Endothelial cell (in vitro differentiated cells): ENCODE measurements at places on chromosomes 4 and X.

- DNase-seq, result no peak
Measured at GRCh38 chrX:130497531-130497930, 95.7 kb downstream of the RBMX2 start.

GRCh38 chr4:132513491-132513890, 635.6 kb upstream of the PCDH10 start:
- no peak for DNase-seq

GRCh38 chr4:149116806-149117205, 674.6 kb upstream of the NR3C2 start:
- DNase-seq, result no peak

GRCh38 chr4:101853028-101853427, 62.5 kb downstream of the BANK1 start:
- no peak for DNase-seq

DNA sequence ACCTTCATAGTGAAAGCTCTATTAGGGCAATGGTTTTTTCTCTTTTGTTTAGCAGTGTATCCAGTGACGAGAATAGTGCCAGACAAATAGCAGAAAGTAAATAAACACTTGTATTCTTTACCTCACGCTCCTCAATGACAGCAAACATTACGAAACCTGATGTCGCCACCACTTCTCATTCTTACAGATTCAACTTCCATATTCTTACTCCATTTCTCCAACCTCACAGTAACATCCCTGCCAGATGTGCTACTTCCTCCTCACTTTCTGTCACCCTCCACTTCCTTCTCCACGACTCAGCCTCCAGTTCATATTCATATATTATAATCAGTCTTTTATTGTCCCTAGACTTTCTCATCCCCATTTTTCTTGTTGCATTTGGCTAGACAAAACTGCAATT, 1956.2 kb upstream of the AGA start:
- DNase-seq, result no peak

DNA sequence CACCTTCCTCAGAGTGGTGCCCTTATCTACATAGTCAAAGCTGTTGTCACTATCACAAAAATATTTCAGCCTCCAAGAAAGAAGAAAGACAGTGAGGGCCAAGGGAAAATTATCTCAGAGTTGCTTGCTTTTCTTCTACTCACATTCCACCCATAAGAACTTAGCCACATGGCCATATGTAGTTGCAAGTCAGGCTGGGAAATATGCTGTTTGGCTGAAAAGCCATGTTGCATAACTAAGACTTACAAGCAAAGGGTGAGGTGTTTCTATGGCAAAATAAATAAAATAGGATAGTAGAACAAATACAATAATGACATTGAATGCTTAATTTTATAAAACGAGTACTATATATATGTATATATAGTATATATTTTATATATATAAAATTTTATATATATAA, 365.9 kb upstream of the PABPC4L start:
- DNase-seq, result no peak

GRCh38 chr4:43855283-43855682, 593.3 kb downstream of the KCTD8 start:
- no peak for DNase-seq

GRCh38 chrX:111445485-111445884, 33.5 kb upstream of the DCX start:
- DNase-seq, result peak; percentile 2

DNA sequence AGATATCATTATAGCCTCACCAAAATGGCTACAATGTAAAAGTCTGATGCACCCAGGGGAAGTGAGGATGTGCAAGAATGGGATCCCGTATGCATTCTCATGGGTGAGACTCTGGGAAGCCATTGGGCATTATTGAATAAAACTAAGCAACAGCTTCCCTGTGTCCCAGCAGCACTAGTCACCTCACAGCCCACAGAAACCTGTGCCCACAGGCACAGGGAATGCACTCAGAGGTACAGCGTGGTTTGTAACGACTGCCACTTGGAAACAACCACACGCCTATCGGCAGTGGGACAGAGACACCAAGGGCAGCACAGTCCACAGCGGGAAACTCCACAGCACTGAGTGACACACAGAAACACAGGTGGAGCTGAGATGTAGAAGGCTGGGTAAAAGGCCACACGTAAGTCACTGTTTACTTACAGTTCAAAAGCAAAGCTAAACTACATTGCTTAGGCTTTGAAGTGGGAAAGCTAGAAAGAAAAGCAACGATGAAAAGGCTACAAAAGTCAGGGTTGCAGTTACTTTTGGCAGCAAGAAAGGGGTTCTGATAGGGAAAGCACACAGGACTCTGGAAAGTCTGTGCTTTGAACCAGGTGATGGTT, 69.2 kb downstream of the HAUS3 start:
- no peak for DNase-seq

DNA sequence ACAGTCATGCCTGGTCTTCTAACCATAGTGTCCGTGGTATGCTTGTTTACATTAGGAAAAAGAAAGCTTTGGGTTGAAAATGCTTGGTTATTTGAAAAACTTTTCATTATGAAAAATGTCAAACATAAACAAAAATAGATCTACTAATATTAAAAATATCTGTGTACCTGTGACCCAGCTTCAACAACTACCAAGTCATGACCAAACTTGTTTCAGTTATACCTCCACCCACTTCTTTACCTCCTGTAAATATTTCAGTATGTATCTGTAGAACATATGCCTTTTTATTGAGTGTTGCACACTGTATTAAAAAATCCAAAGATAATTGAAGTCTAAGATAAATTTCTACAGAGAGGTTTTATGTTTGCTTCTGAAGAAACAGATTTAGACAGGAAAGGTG, 153.7 kb upstream of the GYPA start:
- DNase-seq, result no peak

GRCh38 chr4:105634402-105635080, 73.9 kb downstream of the INTS12 start:
- DNase-seq, result no peak

DNA sequence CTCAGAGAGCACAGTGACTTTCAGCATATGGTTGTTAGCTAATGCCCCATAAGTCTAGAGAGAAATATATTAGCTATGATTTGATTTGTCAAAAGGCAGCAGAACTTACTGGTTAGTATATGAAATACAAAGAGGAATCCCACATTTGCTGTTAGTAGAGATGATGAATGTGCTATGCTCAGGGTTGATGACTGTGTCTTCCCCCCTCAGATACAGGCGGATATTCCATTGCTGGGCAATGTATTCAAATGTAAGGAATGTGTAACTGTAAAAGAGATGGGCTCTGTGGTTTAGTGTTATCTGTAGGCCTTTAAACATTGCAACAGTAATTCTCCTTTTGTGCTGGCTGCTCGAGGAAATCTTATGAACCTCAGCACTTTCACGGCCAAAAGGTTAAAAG, 528.9 kb upstream of the ARX start:
- DNase-seq, result no peak

- DNase-seq, result no peak
Measured at GRCh38 chr4:158043971-158044618, 128.7 kb downstream of the GASK1B start.

DNA sequence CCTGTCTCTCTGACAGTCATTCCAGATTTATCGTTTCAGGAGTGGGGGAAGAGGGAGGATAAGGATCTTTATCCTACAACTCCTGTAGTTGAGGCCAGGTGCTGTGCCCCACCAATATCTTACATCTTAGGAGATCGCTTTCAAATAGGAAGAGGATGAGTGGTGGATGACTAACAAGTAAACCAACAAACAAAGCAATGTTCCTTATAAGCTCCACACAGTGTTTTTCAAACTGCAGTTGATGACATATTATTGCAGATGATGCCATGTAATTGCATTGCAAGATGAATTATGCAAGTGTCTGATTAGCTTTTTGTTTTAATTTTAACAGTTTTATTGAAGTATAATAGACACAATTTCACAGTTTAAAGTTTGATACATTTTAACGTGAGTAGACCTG, 35.8 kb upstream of the TMEM164 start:
- no peak for DNase-seq

- DNase-seq, result no peak
Measured at GRCh38 chr4:8836664-8837171, 34.9 kb downstream of the HMX1 start.

DNA sequence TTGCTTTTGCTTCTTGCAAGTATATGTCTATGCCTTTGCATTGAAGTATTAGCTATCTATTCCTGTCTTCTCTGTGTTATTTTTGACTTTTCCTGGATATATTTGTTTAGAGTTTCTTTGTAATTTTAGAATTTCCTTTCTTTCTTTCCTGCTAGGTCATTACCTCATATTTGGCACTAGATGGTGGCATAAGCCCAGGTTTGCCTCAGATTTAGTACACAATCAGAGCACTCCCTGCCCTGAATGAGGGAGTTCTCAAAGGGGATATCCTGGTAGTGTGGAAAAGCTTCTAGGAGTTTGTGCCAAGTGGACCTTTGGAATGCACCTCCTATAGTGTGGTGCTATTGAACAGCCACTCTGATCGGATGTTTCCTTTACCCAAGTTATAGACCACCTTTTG, 181.6 kb downstream of the UGT8 start:
- peak; percentile 25 for DNase-seq

GRCh38 chr4:155025762-155026457, 182.5 kb upstream of the NPY2R start:
- DNase-seq, result peak; percentile 71
